Common myeloid progenitor, CD34-positive (primary cell): ENCODE measurements at places on chromosomes 3 and 15.

DNA sequence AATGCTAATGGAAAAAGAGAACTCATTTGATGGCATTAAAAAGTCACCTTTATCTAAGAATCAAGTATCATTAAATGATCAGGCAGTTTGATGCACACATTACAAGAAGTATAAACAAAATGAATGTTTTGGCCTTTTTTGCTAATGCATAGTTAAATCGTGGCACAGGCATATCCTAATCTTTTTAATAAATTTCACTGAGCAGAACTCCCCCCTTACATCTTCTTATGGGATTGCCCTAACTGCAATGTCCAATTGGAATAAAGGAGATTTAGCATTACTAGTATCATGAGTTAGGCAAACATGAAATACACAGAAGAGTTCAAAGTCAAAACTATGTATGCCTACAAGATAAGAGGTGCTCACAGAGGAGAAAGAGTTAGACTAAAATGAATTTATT, 32.7 kb downstream of the USF3 start:
- DNase-seq, result no peak

- no peak for DNase-seq
Observed at GRCh38 chr3:124277144-124277890, 285.4 kb upstream of the ROPN1 start.

- no peak for DNase-seq
Observed at GRCh38 chr3:101536266-101536665, 23.3 kb upstream of the SENP7 start.

DNA sequence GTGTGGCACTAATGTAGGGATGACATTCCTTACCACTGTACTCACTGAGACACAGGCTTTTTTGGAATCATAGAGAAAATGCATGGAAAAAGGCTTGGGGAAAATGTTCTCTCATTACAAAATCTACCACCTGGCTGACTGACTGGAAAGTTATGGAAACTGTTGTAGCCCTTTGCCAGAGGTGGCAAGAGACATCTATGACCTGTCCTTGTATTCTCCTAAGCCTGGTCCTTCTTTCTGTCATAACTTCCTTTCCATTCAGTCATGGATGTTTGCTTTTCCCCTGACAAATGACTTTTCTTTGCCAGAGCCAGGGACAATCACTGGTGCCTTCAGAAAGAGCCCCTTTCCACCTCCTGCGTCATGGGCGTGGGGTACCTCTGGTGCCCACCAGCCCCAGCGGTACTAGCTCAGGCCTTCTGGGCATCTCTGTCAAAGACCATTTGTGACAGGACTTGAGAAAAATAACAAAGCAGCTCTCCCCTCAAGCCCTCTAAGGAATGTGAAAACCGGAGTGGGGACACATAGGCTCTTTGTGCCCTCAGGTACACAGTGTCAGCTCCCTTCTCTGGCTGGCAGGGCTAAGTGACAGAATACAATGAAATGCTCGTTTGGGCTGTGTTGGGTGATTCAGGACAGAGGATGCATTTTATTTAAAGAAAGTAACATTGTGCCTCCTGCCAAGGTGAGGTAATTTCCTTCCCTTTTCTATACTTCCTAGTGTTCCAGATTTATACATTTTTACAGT, 381.1 kb upstream of the RASGRP1 start:
- DNase-seq, result no peak

GRCh38 chr3:79086514-79086913, 681.3 kb downstream of the ROBO1 start:
- DNase-seq, result peak; percentile 60

DNA sequence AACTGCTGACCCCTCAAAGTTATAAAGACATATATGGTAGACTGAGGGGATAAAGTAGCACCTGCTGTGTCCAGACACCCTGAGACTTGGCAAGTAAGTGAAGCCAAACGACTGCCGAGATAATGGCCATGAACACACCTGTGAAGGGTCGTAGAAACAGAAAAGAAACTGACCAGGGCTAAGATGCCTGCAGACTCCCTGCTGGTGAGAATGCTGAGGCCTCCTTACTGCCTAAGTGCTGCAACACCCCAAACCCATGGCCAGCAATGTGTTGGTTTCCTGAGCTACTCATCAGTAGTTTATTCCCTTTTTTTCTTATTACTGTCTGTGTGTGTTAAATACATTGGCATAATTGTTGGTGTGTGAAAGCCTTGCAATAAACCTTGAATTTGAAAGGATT, 233.8 kb downstream of the ZNF385D start:
- no peak for DNase-seq

DNA sequence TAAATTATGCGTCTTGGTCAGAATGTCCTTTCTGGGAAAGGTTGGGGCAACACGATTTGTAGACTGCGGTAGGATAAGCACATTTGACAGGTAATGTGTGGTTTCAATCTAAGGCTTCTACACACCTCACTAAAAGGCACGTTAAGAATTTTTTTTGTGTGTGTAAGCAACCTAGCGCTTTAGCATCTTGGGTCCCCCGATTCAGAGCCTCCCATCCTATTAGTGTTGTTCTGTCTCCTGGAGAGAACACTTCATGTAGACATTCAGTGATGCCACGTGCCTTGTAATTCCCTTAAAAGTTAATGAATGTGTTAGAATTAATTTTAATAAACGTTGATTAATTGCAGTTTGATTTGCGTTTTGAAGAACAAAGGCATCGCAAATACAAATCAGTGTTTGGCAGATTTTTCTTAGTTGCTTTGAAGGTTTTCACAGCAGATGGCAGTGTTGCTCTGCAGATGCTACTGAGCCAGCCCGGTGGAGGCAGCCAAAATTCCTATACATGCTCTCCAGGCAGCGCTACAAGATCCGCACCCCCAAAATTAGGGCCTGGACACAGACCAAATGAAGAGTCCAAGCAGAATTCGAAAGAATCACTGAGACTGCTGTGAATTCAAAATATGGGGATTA, 63.5 kb downstream of the OTOL1 start:
- peak; percentile 62 for DNase-seq

DNA sequence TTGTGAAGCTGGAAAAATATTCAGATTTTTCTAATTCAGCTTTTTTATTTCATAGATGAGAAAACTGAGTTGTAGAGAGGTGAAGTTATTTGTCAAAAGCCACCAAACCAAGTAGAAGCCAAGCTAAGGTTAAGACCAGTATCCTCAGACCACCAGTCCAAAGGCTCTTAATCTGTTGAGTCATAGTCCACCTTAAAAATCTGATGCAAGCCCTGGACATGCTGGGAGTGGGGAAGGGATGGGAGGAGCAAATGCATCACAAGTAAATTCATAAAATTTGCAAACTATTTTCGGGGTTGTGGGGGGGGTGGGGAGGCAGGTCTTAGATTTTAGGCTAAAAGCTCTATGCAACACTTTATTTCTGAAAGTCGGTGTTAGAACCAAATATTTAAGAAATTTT, 307.7 kb upstream of the SEMA6D start:
- DNase-seq, result no peak

- DNase-seq, result no peak
Observed at GRCh38 chr3:197197334-197197733, 101.1 kb downstream of the DLG1 start.

DNA sequence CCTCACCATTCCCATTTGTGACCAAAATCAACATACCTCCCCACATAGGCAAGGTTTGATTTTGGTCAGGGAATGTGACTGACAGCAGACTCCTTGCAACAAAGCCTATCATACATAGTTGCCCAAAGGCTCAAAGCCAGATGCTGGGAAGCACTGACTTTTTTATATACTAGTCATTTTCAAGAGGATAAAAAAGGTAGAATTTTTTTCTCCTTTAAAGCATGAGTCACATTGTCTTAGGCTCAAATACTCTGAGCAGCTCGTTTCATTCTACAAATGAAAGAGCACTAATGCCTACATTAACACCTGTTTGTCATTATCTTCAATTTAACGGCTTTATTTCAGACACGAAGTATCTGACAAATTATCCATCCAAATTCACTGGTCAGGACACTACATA, 36.2 kb downstream of the ICE2 start:
- no peak for DNase-seq

DNA sequence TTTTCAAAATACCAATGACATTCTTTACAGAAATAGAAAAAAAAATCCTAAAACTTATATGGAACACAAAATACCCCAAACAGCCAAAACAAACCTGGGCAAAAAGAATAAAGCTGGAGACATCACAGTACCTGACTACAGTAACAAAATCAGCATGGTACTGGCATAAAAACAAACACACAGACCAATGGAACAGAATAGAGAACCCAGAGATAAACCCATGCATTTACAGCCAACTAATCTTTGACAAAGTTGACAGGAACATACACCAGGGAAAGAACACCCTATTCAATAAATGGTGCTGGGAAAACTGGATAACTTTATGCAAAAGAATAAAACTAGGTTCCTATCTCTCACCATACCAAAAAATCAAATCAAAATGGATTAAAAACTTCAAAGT, 36.4 kb downstream of the SCAPER start:
- DNase-seq, result no peak

GRCh38 chr3:68060910-68061309, 406.5 kb upstream of the SUCLG2 start:
- no peak for DNase-seq

GRCh38 chr3:195918176-195918575, 9.8 kb upstream of the TNK2 start:
- no peak for DNase-seq

DNA sequence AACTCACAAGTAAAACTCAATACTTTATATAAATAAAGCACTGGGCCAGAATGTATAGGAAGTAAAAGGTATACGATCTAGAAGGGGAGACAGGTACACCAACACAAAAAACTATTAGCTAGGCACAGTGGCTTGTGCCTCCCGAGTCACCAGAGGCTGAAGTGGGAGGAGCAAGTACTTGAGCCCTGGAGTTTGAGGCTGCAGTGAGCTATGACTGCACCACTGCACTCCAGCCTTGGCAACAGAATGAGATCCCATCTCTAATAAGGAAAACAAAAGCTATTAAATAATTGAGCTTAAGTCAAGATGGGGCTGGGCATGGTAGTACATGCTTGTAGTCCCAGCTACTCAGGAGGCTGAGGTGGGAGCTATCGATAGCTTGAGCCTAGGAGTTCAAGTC, 17.0 kb downstream of the PIK3CB start:
- no peak for DNase-seq

DNA sequence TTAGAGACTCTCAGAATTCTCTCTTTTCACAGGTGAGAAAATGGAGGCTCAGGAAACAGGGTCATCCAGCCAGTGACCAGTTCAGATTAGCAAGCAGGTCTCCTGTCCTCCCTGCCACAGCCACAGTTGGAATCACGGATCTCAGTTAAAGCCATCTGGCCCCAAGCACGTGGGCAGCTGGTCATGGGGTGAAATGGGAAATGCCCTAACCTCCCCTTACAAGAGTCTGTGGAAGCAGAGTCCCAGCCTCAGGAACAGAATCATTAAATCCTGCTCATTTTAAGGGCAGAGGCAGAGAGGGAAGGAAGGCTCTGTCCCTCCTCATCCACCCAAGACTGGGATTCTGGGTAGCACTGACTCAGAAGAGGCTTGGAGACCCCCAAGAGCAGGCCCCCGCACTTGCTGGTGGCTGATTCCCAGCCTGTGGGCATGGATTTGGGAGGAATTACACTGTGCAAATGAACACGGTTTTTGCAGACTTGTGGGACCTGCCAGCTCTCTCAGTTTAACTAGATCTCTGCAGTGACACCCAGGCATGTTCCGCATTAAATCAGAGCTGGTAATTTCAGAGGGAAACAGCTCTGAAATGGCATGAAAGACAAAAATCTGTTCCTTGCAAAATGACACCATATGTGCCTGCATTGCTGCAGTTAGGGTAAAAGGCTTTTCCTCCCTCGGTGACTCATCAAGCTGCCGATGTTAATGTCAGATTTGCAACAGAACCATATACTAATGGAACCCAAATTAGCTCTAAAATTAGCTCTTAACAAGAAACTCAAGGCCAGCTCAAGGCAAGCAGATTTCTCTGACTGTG, 89.0 kb downstream of the BDH1 start:
- peak; percentile 33 for DNase-seq

DNA sequence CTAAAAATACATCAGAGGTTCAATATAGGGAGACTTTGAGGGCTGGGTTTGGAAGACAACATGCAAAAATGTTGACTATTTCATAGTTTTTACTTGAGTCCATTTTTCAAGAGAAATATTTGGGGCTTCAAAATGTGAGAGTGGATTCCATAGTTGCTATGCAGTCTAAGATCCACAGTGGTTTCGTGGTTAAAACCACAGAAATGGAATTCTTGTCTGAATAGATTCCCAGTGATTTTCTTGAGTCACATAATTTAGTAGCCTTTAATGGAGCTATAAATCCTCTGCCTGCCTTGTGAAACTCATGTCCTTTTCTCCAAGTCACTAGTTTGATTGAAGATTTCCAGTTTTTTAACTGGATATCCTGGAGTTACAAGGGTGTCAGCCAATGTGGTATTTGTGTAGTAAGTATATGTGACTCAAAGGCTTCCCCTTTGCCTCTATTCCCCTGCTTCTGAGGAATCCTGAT, 94.7 kb upstream of the RBMS3 start:
- DNase-seq, result no peak

GRCh38 chr3:185979721-185980121, 41.9 kb upstream of the TRA2B start:
- DNase-seq, result no peak

- DNase-seq, result no peak
Observed at GRCh38 chr3:117630885-117631284, 921.3 kb downstream of the TUSC7 start.

- DNase-seq, result no peak
Observed at GRCh38 chr3:182500289-182500688, 293.0 kb upstream of the ATP11B start.

DNA sequence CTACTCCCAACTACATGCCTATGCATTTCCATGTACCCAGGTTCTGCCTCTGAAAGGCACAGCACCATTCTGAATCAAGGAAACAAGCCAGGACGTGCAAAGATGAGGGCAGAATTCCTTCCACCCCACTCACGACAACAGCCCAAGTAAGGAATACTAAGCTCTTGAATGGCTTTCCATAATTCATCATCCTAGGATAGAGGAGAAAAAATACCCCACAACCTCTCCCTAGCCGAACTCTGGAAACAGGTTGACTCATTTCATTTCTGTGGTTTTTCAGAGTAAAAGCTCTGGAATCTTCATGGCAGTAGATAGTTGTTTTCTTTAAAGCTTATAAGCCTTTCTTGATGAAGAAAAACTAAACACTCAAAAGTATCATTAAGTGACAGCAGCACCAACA, 77.8 kb downstream of the PDZRN3 start:
- no peak for DNase-seq

DNA sequence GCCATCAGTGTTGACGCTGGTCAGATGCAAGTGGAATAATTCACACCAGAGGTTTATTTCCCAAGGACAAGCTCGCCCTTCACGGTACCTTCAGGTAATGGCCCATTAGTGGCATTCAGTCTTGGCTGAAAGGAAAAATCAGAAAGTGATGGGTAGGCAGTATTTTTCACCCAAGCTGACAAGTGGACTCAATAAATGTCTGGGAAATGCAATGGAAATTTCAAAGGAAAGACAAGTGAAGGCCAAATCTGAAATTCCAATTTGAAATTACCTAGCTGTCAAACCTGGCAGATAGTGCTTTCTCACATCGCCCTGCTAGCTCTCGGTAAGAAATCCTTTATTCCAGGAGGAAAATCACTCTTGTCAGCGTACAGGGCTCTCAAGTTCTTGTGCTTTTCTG, 413.5 kb downstream of the OCA2 start:
- no peak for DNase-seq
